SW480 (cell line): ENCODE measurements at places on chromosomes 3 and 15.
A peak's percentile ranks its signal among the peaks of the same experiment; 100 is the strongest.

DNA sequence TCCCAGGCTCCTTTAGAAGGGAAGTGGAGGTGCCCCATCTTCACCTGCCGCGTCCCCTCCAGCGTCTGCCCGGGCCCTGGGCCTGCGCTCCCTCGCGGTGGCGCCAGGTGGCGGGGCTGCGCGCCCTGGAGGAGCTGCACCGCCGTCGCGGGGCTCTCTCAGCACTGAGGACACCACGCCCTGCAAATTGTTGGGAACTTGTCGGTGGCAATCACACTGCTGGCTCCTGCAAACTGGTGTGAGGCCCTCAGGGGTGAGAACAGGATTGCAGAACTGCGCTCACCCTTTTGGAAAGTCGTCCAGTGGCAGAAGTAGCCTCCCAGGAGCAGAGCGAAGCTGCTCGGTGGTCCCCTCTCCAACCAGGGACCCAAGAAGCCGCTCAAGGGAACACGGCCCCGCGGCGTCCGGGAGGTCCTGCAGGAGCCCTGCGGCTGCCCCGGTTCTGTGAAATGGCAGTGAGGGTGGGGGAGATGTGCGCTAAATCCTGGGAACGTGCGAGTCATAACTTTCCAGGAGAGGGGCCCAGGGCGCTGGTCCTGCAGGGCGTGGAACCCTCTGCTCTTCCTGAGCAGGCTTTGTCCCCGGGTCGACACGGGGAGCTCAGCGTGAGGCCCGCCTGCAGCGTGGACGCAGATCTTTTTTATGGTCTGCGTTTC is 995 bp upstream of the LRRK1 start:
- DNase-seq, result peak; percentile 87

- DNase-seq, result no peak
Observed at GRCh38 chr3:14398797-14399106, 3.7 kb upstream of the SLC6A6 start.

GRCh38 chr3:150887031-150887430 is 18.2 kb downstream of the MINDY4B start:
- no peak for DNase-seq

GRCh38 chr3:126782536-126782935 is 78.5 kb downstream of the CHCHD6 start:
- peak; percentile 75 for DNase-seq
